ENCODE measurements at places on chromosomes 11 and 22.
A peak's percentile ranks its signal among the peaks of the same experiment; 100 is the strongest.

- H3K4me3 ChIP-seq, result no peak overlapping the region
- H3K27me3 ChIP-seq, result peaks cover 32% of the 10 kb centered on the region
Observed at GRCh38 chr11:111469200-111469599, 43.0 kb downstream of the BTG4 start.

DNA sequence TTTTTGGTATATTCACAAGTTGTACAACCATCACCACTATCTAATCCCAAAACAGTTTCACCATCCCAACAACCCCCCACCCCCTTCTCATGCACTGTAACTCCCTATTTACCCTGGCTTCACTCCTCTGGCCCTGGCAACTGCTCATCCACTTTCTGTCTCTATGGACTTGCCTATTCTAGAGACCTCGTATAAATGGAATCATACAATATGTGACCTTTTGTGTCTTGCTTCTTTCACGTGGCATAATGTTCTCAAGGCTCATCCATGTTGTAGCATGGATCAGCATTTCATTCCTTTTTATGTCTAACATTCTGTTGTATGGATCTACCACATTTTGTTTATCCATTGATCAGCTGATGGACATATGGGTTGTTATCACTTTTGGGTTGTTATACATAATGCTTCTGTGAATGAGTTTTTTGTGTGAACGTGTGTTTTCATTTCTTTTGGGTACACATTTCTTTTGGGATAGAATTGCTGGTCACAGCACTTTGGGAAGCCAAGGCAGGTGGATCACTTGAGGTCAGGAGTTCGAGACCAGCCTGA lies 46.1 kb downstream of the GDPD5 start:
- peaks cover 38% of the 10 kb centered on the region for H3K4me1 ChIP-seq
- H3K27me3 ChIP-seq, result no peaks in the 10 kb centered on the region
- DNase-seq, result no peak
- H3K27ac ChIP-seq, result peak overlapping the region; percentile 43
- no peak overlapping the region for H3K4me3 ChIP-seq

- H3K27me3 ChIP-seq, result no peaks in the 10 kb centered on the region
- H3K4me3 ChIP-seq, result no peak overlapping the region
- H3K4me1 ChIP-seq, result peaks cover 5% of the 10 kb centered on the region
- no peak for DNase-seq
- peaks cover 7% of the 10 kb centered on the region for H3K36me3 ChIP-seq
Observed at GRCh38 chr22:42819412-42820044, 37.5 kb downstream of the ARFGAP3 start.

- no peaks in the 10 kb centered on the region for H3K36me3 ChIP-seq
- no peak for DNase-seq
- no peak overlapping the region for H3K27ac ChIP-seq
- peaks cover 15% of the 10 kb centered on the region for H3K27me3 ChIP-seq
Observed at GRCh38 chr11:16935518-16936302, 78.5 kb downstream of the PLEKHA7 start.

GRCh38 chr11:73187854-73188253 lies 30.2 kb upstream of the P2RY2 start:
- H3K27ac ChIP-seq, result no peak overlapping the region
- H3K27me3 ChIP-seq, result peaks cover 41% of the 10 kb centered on the region
- H3K4me1 ChIP-seq, result peaks cover 5% of the 10 kb centered on the region
- peaks cover 9% of the 10 kb centered on the region for H3K36me3 ChIP-seq
- no peak for DNase-seq
- H3K4me3 ChIP-seq, result no peak overlapping the region

GRCh38 chr22:32801537-32802236 lies at the start of gene TIMP3:
TSS of gene TIMP3 (plus strand) at chr22:32801705. CDS start at chr22:32802002, 297 bp downstream.
- peaks cover 93% of the 10 kb centered on the region for H3K27me3 ChIP-seq
- peaks cover 3% of the 10 kb centered on the region for H3K36me3 ChIP-seq
- H3K4me3 ChIP-seq, result peak within 1 kb of the TSS; percentile 52
- no peak within 1 kb of the TSS for H3K27ac ChIP-seq
- no peak for DNase-seq

- peaks cover 20% of the 10 kb centered on the region for H3K4me1 ChIP-seq
- DNase-seq, result no peak
- H3K4me3 ChIP-seq, result no peak overlapping the region
- H3K27me3 ChIP-seq, result no peaks in the 10 kb centered on the region
- peak overlapping the region; percentile 56 for H3K27ac ChIP-seq
- no peaks in the 10 kb centered on the region for H3K36me3 ChIP-seq
Observed at GRCh38 chr11:46694072-46694471, 6.3 kb downstream of the ARHGAP1 start.

- H3K27ac ChIP-seq, result no peak within 1 kb of the TSS
- H3K36me3 ChIP-seq, result no peaks in the 10 kb centered on the region
- peaks cover 8% of the 10 kb centered on the region for H3K4me1 ChIP-seq
- H3K4me3 ChIP-seq, result no peak within 1 kb of the TSS
- peaks cover 30% of the 10 kb centered on the region for H3K27me3 ChIP-seq
Observed at GRCh38 chr11:58731819-58732218, at the start of gene GLYAT. TSS of gene GLYAT (minus strand) at chr11:58731943. CDS start at chr11:58724496, 7,447 bp downstream.

DNA sequence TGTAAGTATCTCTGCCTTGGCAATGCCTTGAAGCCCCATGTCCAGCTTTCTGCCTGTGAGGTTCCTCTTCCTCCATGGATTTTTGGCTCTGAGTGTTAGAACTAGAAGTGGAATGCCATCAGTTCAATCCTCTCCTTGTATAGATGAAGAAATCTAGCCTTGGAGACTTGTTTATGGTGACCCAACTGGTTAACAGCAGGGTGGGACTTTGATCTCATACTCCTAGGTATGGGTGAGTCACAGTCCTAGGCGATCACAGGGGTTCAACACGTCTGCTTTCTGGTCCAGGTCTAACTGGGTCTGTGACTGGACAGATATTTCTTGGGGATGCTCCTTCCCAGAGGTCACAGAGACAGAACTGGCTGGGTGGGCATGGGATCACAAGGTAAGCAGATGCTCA lies 9.2 kb upstream of the MTFP1 start:
- H3K4me1 ChIP-seq, result no peaks in the 10 kb centered on the region
- H3K4me3 ChIP-seq, result no peak overlapping the region
- H3K27me3 ChIP-seq, result no peaks in the 10 kb centered on the region
- H3K27ac ChIP-seq, result peak overlapping the region; percentile 54

GRCh38 chr11:125941619-125942611 lies 3.9 kb upstream of the VSIG10L2 start:
- peak overlapping the region; percentile 33 for H3K4me3 ChIP-seq
- DNase-seq, result no peak
- H3K27ac ChIP-seq, result peak overlapping the region; percentile 67
- H3K27me3 ChIP-seq, result peaks cover 12% of the 10 kb centered on the region
- H3K36me3 ChIP-seq, result no peaks in the 10 kb centered on the region
- H3K4me1 ChIP-seq, result peaks cover 19% of the 10 kb centered on the region

DNA sequence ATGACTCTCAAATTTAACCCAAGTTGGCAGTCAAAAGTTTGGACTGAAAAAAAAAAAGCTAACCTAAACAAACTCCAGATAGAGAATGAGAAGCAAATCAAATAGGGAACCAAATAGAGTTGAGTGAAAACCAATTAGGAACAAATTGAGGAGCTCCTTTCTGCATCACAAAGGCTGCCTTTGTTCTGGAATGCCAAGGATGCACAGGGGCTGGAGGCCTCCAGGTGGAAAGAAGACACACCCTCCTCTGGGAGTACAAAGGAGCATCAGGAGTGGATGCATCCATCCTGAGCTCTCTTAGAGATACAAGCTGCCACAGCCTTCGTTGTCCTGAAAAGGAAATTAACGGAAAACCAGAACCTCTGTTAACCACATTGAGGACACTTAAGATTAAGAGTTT lies 73.3 kb downstream of the MRGPRX1 start:
- no peak overlapping the region for H3K4me3 ChIP-seq
- peaks cover 59% of the 10 kb centered on the region for H3K27me3 ChIP-seq
- no peak for DNase-seq
- no peaks in the 10 kb centered on the region for H3K36me3 ChIP-seq
- no peak overlapping the region for H3K27ac ChIP-seq

DNA sequence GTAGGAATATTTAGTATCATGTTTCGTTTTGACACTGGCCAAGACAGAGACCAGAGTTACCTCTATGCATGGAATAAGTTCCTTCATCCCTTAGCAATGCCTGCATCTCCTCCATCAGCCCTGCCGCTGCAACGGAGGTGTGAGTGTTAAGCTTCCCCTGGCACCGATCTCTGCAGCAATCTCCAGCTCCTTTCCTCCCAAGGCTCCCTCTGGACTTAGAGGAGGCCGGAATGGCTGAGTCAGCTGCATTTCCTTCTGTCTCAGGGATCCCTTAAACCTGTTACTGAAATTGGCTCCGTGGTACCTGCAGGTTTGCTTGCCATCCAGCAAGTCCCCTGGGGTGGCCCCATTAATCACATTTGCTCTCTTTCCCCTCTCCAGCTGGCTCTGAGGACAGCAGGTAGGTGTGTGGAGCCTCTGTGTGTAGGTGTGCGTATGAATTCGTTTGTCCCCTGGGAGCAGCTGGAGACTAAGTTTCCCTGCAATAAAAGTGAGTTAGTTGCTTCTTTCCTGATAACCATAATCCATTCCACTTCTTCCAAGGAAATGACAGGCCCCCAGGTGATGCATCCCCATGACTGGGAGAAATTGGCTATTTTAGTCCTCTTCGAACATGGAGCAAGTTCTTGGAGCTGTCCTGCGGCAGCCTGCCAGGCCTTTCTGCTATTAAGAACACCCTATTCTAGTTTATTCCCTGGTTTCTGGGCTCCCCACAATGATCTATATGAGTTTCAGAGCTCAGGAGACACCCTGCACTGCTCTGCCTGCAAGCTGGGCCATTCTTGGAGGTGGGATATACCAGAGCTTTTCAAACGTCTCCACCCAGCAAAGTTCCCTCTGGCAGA lies 457.2 kb upstream of the CADM1 start:
- H3K4me3 ChIP-seq, result no peak overlapping the region
- no peaks in the 10 kb centered on the region for H3K36me3 ChIP-seq
- DNase-seq, result no peak
- no peaks in the 10 kb centered on the region for H3K4me1 ChIP-seq
- no peak overlapping the region for H3K27ac ChIP-seq

GRCh38 chr11:86644291-86644690 lies 28.1 kb downstream of the ME3 start:
- no peaks in the 10 kb centered on the region for H3K4me1 ChIP-seq
- DNase-seq, result no peak
- H3K27me3 ChIP-seq, result peaks cover 6% of the 10 kb centered on the region
- peaks cover 5% of the 10 kb centered on the region for H3K36me3 ChIP-seq
- no peak overlapping the region for H3K4me3 ChIP-seq
- H3K27ac ChIP-seq, result no peak overlapping the region

DNA sequence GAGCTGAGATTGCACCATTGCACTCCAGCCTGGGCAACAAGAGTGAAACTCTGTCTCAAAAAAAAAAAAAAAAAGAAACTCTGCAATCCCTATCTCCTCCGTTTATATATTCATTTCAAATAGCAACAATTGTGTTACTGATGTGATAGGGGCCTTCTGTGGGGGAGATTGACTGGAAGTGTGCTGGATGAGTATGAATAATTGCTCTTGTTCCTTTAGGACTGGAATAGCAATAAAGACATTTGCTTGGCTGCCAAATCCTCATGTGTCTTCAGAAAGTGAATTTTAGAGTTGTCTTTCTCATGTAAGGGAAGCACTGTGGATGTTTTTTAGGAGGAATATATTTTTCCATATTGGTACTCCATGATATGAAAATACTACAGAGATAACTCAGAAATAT lies 21.1 kb upstream of the ME3 start:
- no peak for DNase-seq
- H3K4me3 ChIP-seq, result no peak overlapping the region
- H3K4me1 ChIP-seq, result no peaks in the 10 kb centered on the region
- no peak overlapping the region for H3K27ac ChIP-seq
- H3K36me3 ChIP-seq, result no peaks in the 10 kb centered on the region

DNA sequence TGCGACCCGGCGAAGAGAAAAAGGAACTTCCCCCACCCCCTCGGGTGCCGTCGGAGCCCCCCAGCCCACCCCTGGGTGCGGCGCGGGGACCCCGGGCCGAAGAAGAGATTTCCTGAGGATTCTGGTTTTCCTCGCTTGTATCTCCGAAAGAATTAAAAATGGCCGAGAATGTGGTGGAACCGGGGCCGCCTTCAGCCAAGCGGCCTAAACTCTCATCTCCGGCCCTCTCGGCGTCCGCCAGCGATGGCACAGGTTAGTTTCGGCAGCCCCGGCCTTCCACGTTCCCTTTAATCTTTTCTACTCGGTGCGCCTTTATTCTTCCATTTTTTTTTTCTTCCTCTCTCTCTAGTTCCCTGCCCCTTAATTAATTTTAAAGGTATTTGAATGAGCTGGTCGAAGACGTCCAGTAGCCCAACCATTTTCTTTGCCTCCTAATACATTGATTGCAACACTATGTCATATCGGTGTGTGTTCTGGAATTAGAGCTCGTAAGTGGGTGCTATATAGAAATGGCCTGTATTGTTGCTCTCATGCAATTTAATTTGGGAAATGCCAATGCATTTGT lies 537 bp downstream of the EP300 start:
- DNase-seq, result no peak
- peak overlapping the region; percentile 99 for H3K4me3 ChIP-seq
- H3K36me3 ChIP-seq, result peaks cover 7% of the 10 kb centered on the region
- peaks cover 35% of the 10 kb centered on the region for H3K4me1 ChIP-seq

DNA sequence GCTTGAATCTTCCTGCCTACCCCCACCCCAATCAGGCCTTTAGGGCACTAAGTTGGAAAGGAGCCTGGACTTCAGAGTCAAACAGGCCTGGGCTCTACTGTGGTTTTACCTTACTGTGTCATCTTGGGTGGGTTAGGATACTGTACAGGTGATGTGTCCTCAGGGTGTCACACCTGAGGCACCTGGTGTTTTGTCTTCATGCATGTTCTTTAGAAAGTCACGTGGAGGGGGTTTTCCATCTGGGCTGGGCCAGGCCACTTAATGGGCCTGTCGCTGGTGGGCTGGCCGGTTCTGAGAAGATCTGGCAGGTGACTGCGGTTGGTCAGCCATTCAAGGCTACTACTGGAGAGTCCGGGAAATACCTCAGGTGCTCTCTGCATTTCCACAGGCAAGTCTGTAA lies 92.6 kb downstream of the SWAP70 start:
- H3K27me3 ChIP-seq, result no peaks in the 10 kb centered on the region
- DNase-seq, result no peak
- peaks cover 19% of the 10 kb centered on the region for H3K4me1 ChIP-seq
- H3K4me3 ChIP-seq, result no peak overlapping the region
- H3K36me3 ChIP-seq, result no peaks in the 10 kb centered on the region

- no peak for DNase-seq
- no peaks in the 10 kb centered on the region for H3K36me3 ChIP-seq
- no peak overlapping the region for H3K27ac ChIP-seq
- H3K4me3 ChIP-seq, result no peak overlapping the region
- H3K27me3 ChIP-seq, result peaks cover 5% of the 10 kb centered on the region
- no peaks in the 10 kb centered on the region for H3K4me1 ChIP-seq
Observed at GRCh38 chr22:18048041-18048440, 23.7 kb upstream of the MICAL3 start.

GRCh38 chr11:113521737-113522517 lies 46.7 kb upstream of the DRD2 start:
- peaks cover 48% of the 10 kb centered on the region for H3K27me3 ChIP-seq
- no peaks in the 10 kb centered on the region for H3K4me1 ChIP-seq
- no peak for DNase-seq
- H3K27ac ChIP-seq, result no peak overlapping the region
